ENCODE measurements at places on chromosomes 5 and 9.
A peak's percentile ranks its signal among the peaks of the same experiment; 100 is the strongest.

DNA sequence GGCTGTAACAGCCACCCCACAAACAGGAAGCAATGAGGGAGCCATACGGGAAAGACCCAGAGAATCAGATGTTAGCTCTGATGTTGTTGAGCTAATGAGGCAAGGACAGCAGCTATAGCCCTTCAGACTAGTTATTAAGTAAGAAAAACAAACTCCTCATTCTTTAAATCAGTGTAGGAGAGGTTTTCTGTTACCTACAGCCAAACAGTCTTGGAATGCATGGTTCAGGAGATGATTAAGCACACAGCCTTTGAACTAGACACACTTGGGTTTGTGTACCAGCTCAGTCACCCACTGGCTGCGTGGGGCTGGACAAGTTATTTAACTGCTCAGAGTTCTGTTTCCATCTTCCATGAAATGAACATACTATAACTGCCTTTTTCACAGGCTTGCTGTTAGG, 68.1 kb downstream of the SPOCK1 start:
- DNase-seq = peak; percentile 8

DNA sequence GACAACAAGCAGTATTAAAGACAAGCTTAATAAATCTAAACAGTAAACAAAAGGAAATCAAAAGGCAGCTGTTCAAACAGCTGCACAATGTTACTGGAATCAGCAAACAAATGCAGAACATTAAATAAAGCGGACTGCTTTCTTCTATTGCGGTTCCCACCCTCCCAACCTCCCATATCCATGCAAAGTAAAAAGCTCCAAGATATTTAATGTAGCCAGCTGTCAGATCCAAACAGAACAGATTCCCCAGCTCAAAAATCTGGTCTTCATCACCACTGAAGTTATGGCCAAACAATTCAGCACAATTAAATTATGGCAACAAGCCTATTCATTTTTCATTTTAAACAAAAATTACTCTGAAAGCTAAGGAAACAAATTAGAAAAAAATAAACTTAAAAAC, 75.9 kb downstream of the SLC38A9 start:
- no peak for DNase-seq

- DNase-seq = no peak
Measured at GRCh38 chr5:140840978-140841962, at the start of gene PCDHA8. Gene PCDHA8, plus strand, starts transcription at chr5:140841187. Its CDS starts 135 bp downstream, at chr5:140841322.

DNA sequence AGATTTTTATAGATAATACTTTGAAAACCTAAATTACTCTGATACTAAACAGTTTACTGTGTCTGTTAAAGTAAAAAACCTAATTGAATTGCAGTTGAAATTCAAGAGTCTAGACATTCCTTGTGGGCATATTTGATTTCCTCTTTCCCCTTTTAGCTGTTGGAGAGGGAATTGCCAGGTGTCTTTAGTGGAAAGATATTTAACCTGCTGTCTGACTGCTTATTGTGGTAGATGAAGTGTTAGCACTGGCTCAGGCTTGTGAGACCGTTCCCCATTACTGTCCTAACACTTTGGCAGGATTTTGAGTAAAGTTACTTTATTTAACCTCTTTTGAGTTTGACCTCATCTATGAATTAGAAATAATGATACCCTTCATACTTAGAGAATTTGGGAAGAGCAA, 16.4 kb downstream of the MAP3K1 start:
- no peak for DNase-seq

DNA sequence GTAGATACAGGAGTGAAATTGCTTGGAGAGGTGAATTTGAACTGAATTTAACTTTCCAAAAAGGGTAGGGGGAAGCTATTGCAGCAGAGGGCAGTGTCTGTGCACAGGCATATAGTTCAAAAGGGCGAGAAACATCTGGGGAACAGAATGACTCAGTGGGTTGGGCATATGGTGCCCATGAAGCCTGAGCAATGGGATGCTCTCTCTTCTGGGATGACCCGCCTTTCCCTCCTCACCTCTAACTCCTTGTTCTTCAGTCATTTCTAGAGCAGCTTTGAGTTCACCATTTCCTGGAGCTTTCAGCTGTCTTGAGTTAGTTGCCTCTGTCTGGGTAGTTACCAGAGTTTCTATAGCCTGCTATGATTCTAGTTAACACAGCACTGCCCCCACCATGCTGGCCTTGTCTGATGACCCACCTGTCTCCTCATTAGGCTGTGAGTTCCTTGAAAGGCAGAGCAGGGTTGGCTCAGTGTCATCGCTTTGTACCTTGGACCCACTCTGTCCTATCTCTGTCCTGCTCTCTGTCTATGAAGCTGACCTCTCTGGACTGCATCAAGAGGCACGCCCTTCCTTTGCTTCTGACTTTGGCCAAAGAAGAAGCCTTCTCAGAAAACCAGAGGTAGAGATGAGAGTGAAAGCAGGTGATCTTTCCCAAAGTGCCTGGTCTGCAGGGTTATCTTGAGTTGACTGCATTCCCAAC, 299.6 kb upstream of the KLF4 start:
- DNase-seq = no peak

- no peak for DNase-seq
Measured at GRCh38 chr5:132456987-132457361, 33.6 kb downstream of the IRF1 start.

DNA sequence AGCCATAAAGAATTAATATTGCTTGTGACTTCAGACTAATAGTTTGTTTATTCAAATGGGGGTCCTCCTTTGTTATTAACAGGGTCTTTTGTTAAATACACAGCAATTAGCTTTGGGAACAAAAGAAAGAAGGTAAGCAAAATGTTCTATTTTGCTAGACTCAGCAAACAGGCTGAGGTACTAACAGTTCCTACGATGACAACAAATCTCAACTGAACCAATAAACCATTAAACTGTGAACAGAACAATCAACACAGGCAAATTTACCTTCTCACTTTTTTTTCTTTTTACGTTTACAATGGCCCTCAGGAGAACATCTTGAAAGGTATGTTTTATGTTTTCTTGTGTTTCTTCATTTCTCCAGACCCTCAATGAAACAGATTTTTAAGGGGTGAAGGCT, 207.2 kb downstream of the NFIB start:
- DNase-seq = no peak

GRCh38 chr5:147170603-147171002, 64.2 kb upstream of the STK32A start:
- peak; percentile 54 for DNase-seq
